Germinal center (tissue), 1 donor: ENCODE measurements at places on chromosomes 3 and 15.

DNA sequence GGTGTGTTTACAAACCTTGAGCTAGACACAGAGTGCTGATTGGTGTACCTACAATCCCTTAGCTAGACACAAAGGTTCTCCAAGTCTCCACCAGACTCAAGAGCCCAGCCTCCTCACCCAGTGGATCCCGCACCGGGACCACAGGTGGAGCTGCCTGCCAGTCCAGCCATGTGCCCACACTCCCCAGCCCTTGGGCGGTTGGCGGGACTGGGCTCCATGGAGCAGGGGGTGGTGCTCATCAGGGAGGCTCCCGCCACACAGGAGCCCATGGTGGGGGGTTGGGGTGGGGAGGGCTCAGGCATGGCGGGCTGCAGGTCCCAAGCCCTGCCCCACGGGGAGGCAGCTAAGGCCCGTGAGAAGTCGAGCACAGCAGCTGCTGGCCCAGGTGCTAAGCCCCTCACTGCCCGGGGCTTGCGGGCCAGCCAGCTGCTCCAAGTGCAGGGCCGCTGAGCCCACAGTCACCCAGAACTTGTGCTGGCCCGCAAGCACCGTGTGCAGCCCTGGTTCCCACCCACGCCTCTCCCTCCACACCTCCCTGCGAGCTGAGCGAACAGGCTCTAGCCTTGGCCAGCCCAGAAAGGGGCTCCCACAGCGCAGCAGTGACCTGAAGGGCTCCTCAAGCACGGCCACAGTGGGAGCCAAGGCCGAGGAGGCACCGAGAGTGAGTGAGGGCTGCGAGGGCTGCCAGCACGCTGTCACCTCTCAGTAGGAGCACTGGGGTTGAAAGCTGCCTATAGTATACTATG, 43.7 kb downstream of the CASR start:
- DNase-seq = no peak

DNA sequence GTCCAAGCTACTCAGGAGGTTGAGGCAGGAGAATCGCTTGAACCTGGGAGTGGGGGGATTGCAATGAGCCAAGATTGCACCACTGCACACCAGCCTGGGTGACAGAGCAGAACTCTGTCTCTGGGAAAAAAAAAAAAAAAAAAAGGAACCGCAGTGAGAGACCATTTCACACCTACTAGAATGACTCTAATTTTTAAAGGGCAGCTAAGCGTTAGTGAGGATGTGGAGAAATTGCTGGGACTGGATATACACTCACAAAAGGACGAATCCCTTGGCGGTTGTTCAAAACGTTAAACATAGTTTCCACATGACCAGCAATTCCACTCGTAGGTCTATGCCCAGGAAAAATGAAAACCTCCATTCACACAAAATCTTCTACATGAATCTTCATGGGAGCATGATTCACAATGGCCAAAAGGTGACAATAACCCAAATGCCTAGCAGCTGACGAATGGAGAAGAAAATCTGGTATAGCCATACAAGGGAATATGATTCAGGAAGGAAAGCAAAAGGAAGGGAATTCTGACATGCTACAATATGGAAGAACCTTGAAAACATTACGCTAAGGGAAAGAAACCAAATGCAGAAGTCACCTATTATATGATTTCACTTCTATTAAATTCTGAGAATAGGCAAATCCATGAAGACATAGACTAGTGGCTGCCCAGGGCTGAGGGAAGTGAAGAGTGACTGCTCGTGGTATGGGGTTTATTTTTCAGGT, 127.0 kb downstream of the CHSY1 start:
- peak; percentile 33 for DNase-seq

DNA sequence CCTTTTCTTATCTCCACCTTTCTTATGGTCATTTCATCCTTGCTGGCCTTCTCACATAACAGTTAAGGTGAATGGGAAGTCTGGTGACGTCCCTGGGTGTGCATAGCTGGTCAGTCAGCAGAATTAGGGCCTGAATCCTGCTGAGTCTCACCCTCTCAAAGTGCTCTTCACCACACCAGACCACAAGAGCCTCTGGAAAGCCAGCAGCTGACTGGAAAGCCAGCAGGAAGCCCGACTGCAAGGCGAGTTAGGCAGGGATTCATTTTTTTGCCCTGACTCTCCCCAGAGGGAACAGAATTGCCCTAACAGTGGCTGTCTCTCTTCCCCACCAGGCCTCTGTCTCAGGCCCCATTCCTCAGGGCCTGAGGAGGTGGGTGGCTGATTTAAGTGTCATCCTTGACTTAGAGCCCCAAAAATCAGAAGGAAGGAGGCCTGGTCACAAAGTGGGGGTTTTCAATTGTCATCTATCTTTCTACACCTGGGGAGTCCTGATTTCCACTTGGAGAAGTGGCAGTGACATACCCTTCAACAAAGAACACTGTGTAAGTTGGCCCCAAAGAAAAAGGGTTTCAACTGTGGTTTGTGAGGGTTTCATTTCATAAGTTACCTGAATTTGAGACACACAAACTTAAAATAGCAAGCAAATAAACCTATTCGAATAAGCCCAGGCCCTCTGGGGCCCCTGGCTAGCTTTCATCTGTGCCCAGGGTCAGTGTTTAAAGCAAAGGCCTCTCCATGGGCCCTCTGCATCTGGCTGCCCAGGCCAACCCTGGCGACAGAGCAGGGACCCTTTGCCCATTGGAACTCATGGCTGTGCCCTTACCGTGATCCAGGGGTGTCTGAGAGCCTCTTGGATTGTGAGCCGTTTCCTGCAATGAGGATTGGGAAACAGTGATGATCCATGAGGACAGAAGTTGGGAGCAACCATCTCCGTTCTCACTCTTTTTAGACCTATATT, 90.5 kb upstream of the HERC1 start:
- DNase-seq = no peak

- no peak for DNase-seq
Observed at GRCh38 chr3:61733876-61734275, 172.5 kb downstream of the PTPRG start.

- no peak for DNase-seq
Observed at GRCh38 chr15:74417225-74417624, 16.5 kb downstream of the SEMA7A start.

DNA sequence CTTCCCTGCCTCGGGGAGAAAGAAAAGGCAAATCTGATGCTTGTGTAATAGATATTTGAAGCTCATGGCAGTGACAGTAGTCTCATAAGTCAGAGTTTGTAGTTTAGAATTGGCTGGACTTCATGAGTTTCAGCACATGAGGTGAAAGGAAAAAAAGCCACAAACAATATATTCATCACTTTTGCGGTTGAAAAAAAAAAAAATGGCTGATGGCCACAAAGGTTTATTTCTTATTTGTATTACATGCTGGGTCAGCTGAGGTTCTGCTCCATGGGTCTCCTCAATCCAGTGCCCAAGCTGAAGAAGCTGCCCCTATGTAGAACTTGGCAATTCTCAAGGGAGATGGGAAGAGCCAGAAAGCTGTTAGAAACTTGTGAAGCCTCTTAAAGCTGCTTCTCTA, 2.2 kb upstream of the ZMAT3 start:
- DNase-seq = no peak

DNA sequence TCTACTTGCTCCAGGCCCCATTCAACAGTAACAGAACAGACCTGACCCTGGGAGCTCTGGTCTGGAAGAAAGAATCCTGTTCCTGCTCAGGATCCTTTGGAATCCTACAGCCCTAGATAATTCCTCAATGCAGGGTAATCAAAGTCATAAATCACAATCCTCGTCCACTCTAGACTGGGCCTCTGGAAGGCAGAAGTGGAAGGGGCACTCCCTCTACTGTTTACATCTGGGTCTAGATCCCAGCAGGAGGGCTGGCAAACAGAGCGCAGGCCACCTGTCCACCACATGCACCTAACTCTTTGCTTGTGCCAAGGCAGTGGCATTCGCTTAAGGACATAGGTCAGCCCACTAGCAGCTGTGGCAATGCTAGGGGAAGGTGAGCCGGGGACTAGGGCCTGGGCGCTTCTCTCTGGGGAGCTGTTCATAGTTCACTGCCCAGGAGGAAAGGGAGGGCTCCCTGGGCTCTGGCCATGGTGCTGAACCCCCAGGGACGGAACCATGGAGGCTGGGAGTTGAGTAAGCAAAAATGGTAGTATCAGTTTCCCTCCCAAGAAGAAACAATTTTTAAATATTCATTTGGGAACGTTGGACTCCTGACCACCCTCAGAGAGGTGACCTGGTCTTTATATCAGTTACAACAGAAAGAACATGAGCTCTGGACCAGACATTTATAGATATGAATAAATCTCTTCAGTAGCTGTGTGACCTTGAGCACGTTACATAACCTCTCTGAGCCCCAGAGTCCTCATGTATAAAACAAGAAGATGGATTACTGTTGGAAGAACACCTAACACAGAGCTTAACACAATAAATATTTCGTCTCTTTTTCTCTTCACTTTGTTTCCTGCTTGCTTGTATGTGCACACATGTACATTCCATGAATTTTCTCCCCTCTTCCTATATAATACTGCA, 90.2 kb downstream of the NTRK3 start:
- peak; percentile 15 for DNase-seq

- no peak for DNase-seq
Observed at GRCh38 chr3:60189304-60189703, 1061.9 kb downstream of the FHIT start.

GRCh38 chr3:196414469-196414868, 17.8 kb downstream of the UBXN7 start:
- no peak for DNase-seq

DNA sequence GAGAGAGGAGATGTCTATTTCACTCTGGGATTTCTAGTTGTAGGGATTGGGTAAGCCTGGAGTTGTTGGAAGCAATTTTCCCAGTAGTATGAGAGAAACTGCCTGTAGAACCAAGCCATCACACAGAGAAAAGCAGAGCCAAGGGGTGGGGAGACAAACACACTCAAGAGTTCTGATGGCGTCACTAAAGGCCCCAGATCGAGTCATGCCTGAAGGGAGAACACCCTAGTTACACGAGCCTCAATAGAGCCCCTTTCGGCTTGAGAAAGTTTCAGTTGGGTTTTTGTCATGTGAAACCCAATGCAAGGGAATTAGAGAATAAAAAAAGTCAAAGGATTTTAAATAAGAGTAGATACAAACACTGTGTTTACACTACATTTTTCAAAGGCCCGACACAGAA, 66.1 kb upstream of the PFN2 start:
- no peak for DNase-seq

DNA sequence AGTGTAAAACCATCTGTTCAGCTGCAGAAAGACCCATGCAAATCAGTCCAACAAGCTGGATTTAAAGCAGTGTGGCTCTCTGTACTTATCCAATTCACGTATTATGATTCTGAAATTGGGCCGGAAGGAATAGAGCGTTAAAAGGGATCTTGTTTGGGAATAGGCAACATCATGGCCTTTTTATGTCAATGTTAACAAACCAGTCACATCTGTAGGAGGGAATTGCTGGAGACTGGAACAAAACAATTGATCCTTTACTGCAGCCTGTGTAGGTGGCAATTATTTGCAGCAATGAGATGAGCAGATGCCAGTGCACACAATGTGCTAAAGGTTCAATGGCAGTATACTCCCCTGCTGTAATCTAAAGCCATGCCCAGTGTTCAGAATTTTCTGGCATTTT, 887.4 kb upstream of the ROBO1 start:
- no peak for DNase-seq

DNA sequence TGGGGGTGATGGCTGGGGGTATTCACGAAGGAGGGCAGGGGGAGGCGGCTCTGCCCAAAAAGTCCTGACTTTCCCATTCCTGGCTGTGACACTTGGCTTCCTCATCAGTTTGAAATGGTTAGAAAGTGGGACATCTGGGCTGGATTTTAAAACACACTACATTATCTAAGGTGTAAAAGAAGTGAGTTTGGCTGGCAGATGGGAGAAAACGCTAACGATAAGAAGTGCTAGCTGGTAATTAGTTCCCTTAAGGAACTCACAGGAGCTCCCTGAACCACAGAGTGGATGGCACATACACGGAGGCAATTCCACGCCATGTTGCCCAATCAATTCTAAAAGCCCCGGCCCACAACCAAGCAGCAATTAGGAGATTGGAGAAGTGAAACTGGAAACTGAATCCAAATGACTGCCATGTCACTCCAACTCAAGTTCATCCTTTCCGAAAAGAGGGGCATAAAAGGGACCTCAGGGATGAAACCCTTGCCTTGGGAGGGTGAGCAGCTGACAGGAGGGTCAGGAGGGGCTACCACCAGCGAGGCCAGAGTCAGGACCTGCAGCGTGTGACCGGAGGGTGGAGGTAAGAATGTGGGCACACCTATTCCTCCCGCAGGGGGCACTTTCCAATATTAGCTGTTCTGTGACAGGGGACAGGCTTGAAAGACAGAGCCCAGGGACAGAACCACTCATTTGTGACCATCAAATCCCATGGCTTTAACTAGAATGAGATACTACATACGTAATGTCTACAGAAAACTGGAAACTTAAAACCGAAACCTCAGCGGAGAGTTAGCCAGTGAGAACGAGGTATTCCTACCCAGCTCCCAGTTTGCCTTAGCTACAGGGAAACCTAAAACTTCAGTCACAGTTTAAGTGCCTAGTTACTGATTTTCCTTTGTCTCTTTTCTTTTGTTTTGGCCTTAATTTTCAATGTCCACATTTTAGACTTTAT, 95.3 kb upstream of the OXTR start:
- DNase-seq = peak; percentile 28

GRCh38 chr15:51759557-51760070, 8.2 kb downstream of the TMOD2 start:
- no peak for DNase-seq

GRCh38 chr3:111616417-111617105, 21.4 kb upstream of the ZBED2 start:
- DNase-seq = peak; percentile 48

DNA sequence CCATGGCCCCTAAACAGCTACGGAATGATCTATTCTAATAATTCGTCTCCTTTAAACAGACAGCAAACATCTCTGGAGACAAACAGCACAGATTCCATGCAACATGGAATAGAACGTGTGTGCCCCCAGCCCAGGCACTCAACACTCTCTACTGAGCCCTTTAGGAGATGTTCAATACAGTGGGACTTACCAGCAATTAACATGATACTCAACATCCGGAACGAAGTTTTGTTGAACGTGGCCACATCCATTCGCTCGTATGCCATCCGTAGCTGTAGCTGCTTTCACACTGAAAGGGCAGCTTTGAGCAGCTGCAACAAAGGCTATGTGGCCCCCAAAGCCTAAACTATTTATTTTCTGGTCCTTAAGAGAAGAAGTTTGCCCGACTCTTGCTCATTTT, 3.5 kb downstream of the ADAMTS17 start:
- no peak for DNase-seq

DNA sequence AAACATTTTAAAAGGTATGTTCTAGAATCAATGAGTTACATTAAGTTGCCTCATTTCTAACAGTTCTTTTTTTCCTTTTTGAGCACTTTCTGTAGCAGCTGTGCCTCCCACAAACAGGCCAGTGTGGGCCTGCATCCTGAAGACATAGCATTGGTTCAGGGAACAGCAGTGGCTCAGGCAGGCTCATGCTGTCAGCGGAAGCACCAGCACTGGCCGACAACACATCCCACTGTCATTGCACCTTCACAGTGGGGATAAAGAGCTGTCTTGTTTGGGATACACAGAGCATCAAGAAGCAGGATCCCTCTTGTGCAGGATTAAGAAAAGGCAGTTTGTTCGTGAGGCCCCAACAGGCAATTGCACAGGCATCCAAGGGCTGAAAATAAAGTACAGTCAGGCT, 123.3 kb downstream of the MOBP start:
- DNase-seq = no peak

- no peak for DNase-seq
Observed at GRCh38 chr3:4398120-4398940, 68.7 kb downstream of the SUMF1 start.

- no peak for DNase-seq
Observed at GRCh38 chr3:172246107-172246844, 202.0 kb downstream of the GHSR start.
